Activated CD4-positive, alpha-beta T cell treated with anti-CD3 and anti-CD28 coated beads, Interleukin-2, amount 10 ng/mL, durations not matched to agents 7 days and 5 days (primary cell): ENCODE measurements at places on chromosomes 5 and 9.

- DNase-seq, result no peak
These were observed 282.7 kb downstream of the GAS1 start for GRCh38 chr9:86664603-86665002.

- DNase-seq, result peak; percentile 25
These were observed 89.5 kb downstream of the ESM1 start for GRCh38 chr5:54895816-54896341.

DNA sequence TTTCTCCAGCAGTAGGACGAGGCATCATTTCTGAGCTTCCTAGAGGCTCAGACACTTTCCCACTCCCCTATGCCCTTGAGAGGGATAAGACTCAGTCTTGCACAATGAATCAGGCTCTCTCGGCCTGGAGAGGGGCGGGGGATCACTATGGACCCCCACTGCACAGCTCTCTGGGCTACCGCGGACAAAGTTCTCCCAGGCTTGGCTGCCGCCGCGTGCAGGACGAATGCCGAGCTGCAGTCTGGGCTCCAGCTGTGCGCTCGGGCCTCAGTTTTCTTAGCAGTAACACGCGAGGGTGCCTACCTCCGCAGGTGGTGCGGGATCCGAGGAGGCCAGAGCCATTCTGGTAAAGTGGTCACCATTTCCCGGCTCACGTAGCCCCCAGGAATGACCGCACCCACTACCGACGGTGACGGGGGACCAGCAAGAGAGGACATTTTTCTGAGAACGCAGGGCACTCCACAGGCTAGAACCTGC, 3.4 kb upstream of the MYORG start:
- peak; percentile 13 for DNase-seq

DNA sequence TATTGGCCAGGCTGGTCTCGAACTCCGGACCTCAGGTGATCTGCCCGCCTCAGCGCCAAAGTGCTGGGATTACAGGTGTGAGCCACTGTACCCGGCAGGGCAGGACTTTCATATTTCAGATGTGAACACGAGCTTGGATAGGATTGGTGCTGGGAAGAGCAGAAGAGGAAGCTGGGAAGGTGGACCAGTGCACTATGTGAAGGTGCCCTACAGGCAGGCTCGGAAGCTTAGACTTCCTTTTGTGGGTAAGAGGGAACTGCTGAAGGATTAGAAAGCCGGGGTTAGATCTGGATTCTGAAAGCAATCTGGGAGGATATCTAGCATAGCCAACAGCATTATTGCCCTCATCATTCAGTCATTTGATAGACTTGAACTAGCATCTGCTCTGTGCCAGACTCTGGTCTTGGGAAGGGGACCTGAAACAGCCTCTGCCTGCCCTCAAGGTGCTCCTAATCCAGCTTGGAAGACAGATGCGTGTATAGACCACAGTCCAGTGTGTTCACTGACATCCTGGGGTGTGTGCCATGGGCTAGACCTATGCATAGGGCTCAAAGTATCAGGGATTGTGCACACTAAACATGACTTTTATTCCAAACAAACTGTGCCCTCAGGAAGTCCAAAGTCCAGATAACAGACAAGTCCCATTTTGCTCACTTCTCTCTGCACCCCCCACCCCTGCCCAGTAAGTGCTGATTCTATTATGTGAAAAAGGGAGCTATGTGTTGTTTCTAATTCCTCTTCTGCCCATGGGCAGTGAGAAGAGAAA, 637 bp downstream of the CBY3 start:
- no peak for DNase-seq
